ENCODE measurements at places on chromosomes 7 and 10. TPM values are rescaled to one million over a fixed set of nuclear protein-coding genes. Genes with fewer than 3 reads are reported as not detected.

- ATAC-seq = no peak
These were observed 79.9 kb upstream of the COL13A1 start for GRCh38 chr10:69721690-69722310.

DNA sequence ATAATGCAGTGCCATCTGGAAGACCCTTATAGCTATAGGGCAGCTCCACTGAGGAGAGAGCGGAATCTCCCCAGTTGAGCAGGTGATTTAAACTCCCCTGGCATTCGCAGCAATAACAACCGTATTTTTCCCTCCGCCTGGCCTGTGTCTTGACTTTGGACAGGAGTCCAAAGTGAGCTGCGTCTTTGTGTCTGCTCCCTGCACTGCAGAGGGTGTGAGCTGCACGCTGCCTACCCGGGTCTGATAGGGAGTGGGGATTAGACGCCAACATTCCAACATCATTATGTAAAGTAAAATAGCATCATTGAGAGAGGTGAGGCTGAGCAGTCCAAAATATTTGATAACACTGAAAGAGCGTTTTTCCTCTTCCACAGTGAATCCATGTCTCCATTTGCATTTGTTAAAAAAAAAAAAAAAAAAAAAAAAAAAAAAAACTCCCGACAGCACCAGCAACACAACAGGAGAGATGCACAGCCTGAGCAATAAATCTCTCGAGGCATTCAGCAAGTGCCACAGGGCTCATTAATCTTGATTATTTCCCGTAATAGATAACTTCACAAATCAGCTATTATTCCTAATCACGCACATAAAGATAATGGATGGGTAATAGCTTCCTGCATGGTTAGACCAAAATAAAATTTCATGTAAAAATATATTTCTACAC is 68.6 kb downstream of the CELF2 start:
- ATAC-seq = peak; percentile 91

- no peak for ATAC-seq
These were observed 179.3 kb downstream of the ABCA13 start for GRCh38 chr7:48350515-48350914.

GRCh38 chr7:68720697-68721096 is 877.6 kb upstream of the AUTS2 start:
- ATAC-seq = no peak

DNA sequence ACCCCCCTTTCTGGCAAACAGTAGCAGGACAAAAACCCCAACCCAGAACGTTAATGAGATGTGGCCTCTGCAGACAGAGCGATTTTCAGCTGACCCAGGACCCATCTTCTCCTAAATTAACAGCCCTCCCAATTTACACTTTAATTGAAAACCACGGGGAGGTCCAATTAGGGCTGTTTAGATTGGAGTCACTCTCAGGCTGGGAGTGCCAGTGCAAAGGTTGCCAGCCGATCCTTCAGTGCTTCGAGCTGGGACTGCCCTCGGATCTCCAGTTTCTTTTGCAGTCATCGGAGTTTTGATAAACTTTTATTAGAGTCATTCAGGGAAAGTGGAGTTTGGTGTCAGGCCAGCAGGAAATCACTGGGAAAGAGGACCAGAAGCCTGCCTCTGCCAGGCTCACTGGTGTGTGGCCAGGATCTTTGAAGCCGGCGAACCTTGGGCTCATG is 108.0 kb downstream of the DOCK1 start:
- ATAC-seq = no peak

GRCh38 chr10:127310923-127311322 is 114.5 kb upstream of the INSYN2A start:
- ATAC-seq = no peak

DNA sequence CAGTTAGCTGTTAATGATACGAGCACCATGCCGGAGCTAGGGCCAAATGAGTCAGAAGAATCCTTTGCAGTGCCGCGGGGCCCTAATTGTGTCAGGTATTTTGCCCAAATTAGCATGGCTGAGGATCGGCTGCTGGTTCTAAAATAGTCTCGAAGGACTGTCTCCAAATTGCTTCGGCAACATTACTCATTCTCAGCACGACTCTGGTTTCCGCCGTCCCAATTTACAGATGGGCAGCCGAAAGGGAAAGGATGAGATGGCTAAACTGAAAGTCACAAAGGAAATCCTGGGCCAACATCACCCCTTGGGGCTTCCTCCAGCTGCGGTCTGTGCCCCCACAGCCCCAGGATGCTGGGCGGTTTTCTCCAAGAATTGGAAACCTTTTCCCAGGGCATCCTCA is 351.4 kb downstream of the PAXIP1 start:
- no peak for ATAC-seq

GRCh38 chr10:47369251-47369894 is 14.7 kb downstream of the ZNF488 start:
- ATAC-seq = no peak

GRCh38 chr7:149027611-149028345 is 527 bp downstream of the PDIA4 start:
- peak; percentile 0 for ATAC-seq

GRCh38 chr7:11345621-11346020 is 371.9 kb downstream of the PHF14 start:
- ATAC-seq = no peak

GRCh38 chr10:89352802-89353201 is 25.0 kb downstream of the IFIT3 start:
- ATAC-seq = no peak

DNA sequence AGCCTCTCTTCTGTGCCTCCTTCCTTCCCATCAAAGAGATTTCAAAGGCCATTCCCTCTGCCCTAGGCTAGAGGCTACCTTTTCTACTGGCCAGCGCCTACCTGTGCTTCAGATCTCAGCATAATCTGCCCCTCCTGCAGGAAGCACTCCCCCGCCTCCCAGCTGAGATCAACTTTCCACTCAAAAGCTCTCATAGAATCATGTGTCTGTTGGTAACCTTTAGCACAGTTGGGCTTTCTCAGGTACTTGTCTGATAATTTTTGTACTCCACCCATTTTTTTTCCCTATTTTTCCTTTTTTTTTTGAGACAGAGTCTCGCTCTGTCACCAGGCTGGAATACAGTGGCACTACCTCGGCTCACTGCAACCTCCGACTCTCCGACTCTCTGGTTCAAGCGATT is 231.0 kb upstream of the PRSS58 start:
- ATAC-seq = no peak

DNA sequence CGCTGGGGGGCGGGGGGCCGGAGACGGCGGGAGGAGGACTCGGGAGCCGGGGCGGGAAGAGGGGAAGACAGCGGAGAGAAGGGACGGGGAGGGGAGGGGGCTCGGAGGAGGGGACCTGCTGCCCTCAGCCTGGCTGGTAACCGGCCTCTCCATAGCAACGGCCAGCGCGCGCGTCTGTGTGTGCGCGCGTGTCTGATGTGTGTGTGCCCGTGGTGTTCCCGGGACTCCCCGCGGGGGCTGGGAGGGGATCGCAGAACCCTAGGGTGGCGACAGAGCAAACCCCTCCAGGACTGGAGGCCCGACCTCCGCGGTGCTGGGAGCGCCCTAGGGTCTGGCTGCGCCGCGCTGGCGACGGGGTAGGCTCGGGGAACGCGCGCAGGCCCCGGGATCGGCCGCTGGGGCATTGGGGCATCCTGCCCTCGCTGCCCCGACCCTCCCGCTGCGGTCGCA is 356.3 kb downstream of the DNAJB6 start:
- no peak for ATAC-seq

GRCh38 chr10:35446439-35446838 is 110.1 kb downstream of the CCNY start:
- no peak for ATAC-seq

- no peak for ATAC-seq
These were observed 19.9 kb downstream of the CASD1 start for GRCh38 chr7:94529516-94529915.

- ATAC-seq = peak; percentile 63
These were observed 137.2 kb downstream of the ARID5B start for GRCh38 chr10:62038609-62039190.

DNA sequence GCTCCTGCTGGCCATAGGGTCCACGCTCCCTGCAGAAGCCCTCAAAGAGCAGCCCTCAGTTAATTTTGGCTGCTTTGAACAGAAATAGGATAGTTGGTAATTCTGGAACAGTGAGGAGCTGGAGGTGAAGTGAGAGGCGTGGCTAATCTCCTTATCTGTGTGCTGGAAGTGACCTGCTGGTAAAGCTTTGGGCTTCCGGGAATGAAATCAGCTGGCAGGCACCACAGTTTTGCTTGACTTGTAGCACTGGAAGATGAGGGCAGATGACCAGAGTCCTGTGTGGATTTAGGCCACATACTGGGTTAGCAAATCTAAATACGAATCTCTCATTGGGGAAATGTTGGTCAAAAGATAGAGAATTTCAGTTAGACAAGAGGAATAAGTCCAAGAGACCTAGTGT is 10.2 kb downstream of the ATP6V0E2 start:
- no peak for ATAC-seq

- ATAC-seq = no peak
These were observed 89.2 kb upstream of the MALRD1 start for GRCh38 chr10:18959369-18959768.

- no peak for ATAC-seq
These were observed 185.0 kb downstream of the STK31 start for GRCh38 chr7:23894892-23895569.

GRCh38 chr7:133479456-133480065 is 226.7 kb downstream of the EXOC4 start:
- ATAC-seq = no peak

- ATAC-seq = no peak
These were observed 199.6 kb upstream of the SEMA3A start for GRCh38 chr7:84394219-84394618.

- no peak for ATAC-seq
These were observed 320.7 kb downstream of the SUGCT start for GRCh38 chr7:40455485-40455884.

- no peak for ATAC-seq
These were observed 28.0 kb upstream of the COBL start for GRCh38 chr7:51344406-51345138.

- ATAC-seq = peak; percentile 20
These were observed 882 bp downstream of the IRF5 start for GRCh38 chr7:128938544-128939074.

GRCh38 chr7:139084709-139085108 is 24.8 kb downstream of the ZC3HAV1 start:
- ATAC-seq = no peak

DNA sequence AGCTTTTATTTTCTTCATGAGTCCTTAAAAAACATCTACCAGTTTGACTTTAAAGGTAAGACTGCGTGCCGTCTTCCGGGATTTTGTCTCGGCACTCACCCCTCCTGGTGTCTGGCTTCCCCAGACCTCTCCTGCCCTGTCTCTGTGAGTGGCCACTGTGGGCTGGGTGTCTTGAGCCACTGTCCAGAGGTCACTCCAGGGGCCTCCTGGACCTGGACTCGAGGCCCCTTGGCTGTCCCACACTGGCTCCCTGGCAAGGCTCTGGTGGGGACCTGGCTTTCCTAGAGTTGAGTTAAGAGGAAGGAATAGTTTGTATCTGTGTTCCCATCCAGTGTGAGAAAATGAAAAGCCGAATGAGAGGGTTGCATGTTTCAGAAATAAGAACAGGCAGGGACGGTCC is 95.5 kb downstream of the NKX6-2 start:
- no peak for ATAC-seq

DNA sequence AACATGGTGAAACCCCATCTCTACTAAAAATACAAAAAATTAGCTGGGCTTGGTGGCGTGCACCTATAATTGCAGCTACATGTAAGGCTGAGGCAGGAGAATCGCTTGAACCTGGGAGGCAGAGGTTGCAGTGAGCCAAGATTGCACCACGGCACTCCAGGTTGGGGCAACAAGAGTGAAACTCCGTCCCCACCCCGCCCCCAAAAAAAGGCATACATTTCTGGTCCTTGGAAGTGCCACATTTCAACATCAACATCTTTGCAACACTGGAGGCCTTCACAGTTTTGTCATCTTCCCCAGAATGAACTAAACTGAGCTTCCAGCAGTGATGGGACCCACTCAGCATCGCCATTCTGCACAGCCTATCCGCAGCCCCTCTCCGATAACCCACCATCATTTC is 36.6 kb downstream of the FAM53B start:
- no peak for ATAC-seq

- no peak for ATAC-seq
These were observed 581.7 kb upstream of the TEX47 start for GRCh38 chr7:89377219-89377618.

GRCh38 chr7:9939176-9939575 is 1034.5 kb upstream of the PHF14 start:
- peak; percentile 27 for ATAC-seq

DNA sequence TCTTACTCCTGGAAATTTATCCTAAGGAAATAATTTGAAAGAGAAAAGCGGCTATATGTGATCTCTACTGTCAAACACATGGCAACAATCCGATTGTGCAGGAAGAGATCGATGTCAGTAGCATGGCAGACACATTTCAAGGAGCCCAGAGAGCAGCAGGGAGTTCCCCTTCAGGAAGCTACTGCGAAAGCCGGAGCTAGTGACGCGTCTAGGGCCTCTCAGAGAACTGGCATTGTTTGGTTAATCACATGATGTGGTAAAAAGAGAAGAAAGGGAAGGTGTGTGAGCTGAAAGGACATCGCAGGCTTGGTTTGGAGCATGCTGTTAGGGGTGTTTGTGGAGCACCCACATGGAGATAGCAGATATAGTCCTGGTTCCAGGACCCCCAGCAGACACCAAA is 74.9 kb downstream of the BEND7 start:
- ATAC-seq = no peak

DNA sequence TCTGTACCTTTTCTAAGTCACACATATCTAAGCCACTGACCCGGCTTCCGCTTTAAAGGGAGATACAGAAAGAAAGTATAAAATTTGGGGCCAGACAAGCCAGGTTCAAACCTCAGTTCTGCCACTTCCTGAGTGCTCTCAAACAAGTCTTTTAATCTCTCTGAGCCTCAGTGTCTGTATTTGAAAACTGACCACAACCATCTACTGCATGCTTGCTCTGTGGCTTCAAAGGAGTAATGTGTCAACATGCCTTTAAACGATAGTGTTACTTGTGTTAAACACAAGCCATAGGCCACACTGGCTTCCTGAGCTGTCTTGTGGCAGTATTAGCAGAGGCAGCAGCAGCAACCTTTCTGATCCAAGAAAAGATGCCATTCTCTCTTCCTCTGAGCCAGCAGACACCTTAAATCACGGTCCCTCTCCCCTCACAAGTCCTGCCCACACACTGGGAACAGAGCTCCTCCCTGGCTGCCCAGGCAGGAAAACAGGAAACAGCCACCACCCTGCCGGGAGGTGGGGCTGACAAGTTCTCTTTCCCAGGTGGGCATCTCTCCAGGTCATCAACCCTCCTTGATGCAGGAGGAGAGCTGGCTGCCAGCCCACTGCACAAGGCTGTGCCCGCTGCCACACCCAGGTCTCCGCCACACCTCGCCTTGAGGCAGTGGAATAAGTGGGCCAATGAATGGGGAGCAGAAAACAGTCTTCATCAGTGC is 10.7 kb downstream of the HIP1 start:
- ATAC-seq = no peak

The ASIC3 gene
- 2.4 TPM for total RNA-seq

The RNF148 gene
- total RNA-seq = 0.26 TPM

The RARRES2 gene
- 6.5 TPM for total RNA-seq

The CARD11 gene
- total RNA-seq = 0.91 TPM

The EPO gene
- total RNA-seq = not detected

The FAM25C gene
- not detected for total RNA-seq

The FAM25G gene
- total RNA-seq = not detected

The MSMB gene
- total RNA-seq = not detected

The SLC18A2 gene
- 0.14 TPM for total RNA-seq

The GJC3 gene
- total RNA-seq = 0.29 TPM

The NEBL gene
- total RNA-seq = 10.3 TPM

The BET1 gene
- 15.9 TPM for total RNA-seq

The CTAGE8 gene
- total RNA-seq = 0.42 TPM

The VIM gene
- 509 TPM for total RNA-seq

The ELFN1 gene
- 25.9 TPM for total RNA-seq

The SPDYE16 gene
- 0.32 TPM for total RNA-seq
